ENCODE measurements at places on chromosomes 12 and 14. TPM values are rescaled to one million over a fixed set of nuclear protein-coding genes. Genes with fewer than 3 reads are reported as not detected.

The GON7 gene
- total RNA-seq, result 7.4 TPM

The TPPP2 gene
- 0.49 TPM for total RNA-seq

The CFAP73 gene
- 0.98 TPM for total RNA-seq

The EEA1 gene
- 45.3 TPM for total RNA-seq

The DPPA3 gene
- total RNA-seq, result not detected

The PRH1 gene
- 36.1 TPM for total RNA-seq

All from sciatic nerve (tissue), 2 donors.